ENCODE measurements at places on chromosomes 7 and 10.

DNA sequence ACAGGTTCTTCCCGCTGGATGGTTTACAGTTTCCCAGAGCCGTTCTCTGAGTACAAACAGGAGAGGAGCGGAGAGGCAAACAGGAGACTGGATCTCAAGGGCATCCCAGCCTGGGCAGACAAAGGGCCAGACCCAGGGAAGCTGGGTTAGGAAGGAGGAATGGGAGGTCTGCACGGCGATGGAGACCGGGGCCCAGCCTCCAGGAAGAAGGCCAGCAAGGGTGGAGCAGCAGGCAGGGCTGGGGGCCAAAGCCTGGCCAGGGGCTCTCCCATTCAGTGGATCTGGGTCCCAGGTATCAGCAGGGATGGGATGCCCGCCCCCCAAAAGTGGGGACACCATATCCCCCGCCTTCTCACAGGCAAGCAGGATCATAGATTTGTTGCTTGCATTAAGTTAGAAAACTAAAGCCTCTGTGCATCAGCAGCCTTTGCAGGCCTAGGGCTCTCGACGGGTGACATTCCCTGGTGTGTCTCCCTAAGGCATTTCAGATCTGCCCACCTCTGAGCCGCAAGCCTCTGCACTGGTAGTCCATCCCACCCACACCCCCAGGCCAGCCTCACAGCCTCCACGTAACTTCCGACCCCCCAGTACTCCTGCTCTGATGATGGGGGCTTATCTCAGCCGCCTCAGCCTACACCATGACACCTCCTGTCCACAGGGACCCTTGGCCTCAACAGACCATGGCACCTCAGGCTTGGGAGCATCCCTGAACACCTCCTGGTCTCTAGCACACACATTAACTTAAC lies 59.9 kb downstream of the TNS3 start:
- DNase-seq: no peak

- DNase-seq: no peak
These were observed 23.7 kb upstream of the AGR3 start for GRCh38 chr7:16905300-16906044.

- no peak for DNase-seq
These were observed 2.7 kb upstream of the USP54 start for GRCh38 chr10:73593812-73594211.

DNA sequence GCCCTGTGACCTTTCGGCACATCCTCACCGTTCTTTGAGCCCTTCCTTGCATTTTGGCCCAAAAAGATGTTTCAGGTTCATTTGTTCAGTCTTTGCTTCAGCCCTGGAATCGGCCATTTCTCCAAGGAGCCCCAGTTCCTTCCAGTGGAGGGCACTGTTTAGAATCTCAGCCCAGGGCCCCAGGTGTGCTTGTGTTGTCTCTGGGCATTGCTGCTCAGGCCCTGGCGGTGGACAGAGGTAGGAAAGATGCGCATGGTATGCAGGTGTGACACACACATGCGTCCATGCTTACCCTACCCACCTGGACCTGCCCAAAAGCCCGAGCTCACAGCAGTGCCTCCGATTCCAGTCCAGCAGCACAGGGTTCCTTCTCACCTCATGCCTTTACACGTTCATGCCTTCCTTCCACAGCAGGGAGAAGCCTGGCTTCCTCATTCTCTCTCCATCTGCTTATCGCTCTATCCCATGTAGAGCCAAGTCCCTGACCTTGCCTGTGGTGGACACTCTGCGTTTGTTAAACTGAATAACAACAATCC lies 70.6 kb downstream of the LHPP start:
- no peak for DNase-seq

- no peak for DNase-seq
These were observed 198.6 kb upstream of the MDFIC start for GRCh38 chr7:114723308-114723707.

DNA sequence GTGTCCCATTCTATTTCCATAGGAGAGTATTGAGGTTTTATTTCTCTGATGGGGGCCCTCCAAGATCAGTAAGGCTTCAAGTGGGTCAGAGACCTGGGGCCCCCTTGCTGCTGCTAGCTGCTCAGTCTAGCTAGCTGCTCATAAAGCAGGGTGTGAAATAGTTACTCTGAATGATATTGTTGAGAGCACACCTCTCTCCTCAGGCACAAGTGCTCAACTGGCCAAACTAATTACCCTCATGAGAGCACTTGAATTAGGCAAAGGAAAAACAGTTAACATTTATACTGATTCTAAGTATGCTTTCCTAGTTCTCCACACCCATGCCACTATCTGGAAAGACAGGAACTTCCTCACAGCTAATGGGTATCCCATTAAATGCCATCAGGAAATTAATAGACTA lies 5.4 kb upstream of the SFTPA1 start:
- DNase-seq: no peak
